ENCODE measurements at places on chromosomes 4 and X. TPM values are rescaled to one million over a fixed set of nuclear protein-coding genes. Genes with fewer than 3 reads are reported as not detected.

DNA sequence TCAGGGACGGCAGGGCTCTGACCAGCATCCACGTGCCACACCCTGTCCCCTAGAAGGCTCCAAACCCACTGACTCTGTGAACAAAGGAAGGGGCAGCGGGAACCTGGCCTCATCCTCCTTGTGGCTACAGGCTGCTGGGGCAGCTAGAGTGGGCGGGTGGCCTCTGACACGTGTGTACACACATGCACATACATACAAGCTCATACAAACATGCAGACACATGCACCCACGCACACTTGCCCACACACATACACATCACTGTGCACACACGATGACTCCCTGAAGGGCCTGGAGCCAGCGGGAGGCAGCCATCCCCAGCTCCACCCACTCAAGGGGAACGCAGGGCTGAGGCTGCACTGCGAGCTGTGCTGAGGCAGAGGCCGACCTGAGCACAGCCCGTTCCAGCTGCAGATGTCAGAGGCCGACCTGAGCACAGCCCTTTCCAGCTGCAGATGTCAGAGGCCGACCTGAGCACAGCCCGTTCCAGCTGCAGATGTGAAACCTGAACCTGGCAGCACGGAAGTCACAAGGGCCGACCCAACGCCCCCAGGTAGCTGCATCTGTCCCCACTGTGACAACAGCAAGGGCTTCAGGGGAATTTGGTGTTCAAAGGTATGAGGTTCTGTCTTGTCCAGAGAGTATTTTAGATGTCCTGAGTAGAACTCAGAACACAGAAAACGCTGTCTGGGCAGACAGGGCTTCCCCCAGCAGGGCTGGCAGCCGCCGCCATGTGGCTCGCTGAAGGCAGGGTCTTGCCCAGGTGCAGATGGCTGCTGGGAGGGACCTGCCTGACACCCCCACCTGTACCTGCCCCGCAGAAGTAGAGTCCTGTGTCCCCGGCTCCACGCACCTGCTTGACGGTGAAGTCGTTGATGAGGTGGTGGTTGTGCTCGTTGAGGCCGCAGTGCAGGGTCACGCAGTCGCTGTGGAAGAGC is 33.5 kb downstream of the CTBP1 start:
- DNase-seq = no peak

DNA sequence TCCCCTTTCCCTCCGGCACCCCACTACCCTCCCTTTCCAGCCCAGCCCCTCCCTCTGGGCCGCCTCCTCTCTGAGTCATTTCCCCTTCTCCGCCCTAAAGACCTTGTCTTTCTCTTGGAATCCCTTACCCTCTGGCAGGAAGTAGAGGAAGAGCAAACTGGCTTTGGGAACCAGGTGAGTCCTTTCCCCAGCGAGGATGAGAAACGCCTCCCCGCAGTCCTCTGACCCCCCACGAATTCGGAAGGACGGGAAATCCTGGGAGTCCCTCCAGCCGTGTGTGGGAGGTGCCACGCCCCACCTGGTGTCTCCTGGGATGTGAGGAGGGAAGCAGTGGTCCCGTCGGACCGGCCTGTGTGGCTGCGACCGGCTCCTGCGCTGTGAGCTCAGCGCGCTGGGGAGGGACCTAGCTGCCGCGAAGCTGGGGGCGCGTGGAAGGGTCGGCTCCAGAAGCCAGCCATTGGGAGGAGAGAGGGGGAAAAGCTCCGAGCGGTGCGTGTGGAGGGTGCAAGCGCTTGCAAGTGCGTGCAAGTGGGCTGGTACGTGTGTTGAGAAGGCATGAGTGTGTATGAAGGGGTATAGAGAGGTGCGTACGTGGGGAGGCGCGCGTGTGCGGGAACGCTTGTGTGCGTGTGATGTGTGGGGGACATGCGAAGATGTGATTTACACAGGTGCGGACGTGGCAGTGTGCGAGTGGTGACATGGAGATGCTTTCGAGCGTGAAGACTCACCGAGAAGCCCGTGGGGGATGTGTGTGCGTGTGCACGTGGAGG is 46.3 kb downstream of the TEX13B start:
- no peak for DNase-seq

- DNase-seq = no peak
Measured at GRCh38 chr4:73603271-73603710, 16.9 kb downstream of the RASSF6 start.

- no peak for DNase-seq
Measured at GRCh38 chr4:143539670-143540023, 26.1 kb downstream of the SMARCA5 start.

DNA sequence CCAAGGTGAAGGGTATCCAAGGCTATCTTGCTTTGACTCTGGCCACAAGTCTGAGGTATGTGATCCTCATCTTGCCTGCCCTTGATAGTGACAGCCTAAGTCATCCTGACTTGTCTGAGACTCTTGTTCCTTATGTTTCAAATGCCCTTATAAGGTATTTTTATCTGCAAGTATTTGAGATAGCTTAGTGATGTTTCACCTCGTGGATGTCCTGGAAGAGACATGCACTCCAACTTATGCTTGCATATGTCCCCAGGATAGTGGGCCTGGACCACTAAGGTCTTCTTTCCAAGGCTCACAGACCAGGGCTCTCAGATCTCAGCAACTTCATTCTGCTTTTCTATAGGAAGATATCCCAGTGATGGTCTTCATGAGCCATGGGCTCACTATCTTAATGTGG is 120.5 kb upstream of the WDR1 start:
- no peak for DNase-seq

DNA sequence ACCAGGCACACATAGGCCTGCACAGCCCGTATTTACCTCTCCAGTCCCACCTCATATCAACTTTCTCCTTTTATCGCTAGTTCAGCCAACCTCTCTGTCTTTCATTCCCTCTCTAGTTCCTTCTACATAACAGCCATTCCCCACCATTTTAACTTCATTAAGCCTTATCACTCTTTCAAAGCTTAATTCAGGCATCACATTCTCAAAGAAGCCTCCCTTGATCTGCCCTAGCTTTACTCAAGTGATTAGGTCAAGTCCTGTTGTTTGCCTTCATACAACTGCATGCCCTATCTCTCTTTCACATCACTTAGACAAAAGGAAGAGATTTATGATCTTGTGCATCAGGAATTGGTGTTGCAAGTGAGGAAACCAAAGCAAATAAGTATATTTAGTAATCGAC is 74.2 kb downstream of the ALPK1 start:
- no peak for DNase-seq

DNA sequence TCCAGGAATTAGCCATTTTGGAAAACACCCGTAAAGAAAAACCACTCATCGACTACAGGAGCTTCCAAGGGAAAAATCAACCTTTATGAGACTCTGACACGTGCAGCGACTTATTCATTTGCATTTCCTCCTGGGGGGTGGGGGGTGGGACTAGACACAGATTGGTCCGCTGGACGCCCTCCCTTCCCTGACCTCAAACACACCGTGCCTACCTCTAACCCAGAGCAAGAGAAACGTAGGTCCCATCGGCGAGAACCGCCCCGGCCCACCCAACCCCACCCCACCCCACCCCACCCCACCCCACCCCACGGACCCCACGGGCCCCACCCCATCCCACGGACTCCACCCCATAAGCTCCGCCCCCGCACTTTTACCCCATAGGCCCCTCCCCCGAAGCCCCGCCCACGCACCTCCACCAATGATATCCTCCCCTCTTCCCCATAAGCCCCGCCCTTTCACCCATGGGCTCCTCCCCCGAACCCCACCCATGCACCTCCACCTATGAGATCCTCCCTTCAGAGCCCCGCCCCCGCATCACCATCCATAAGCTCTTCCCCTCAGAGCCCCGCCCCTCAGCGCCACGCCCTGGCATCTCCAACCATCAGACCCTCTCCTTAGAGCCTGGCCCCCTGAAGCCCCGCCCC is 1.1 kb downstream of the GTPBP6 start:
- no peak for DNase-seq

GRCh38 chr4:84493092-84493850 is 5.8 kb downstream of the NKX6-1 start:
- DNase-seq = no peak

- DNase-seq = no peak
Measured at GRCh38 chr4:41639291-41639690, 101.3 kb downstream of the LIMCH1 start.

GRCh38 chr4:5942947-5943346 is 50.1 kb upstream of the CRMP1 start:
- no peak for DNase-seq

DNA sequence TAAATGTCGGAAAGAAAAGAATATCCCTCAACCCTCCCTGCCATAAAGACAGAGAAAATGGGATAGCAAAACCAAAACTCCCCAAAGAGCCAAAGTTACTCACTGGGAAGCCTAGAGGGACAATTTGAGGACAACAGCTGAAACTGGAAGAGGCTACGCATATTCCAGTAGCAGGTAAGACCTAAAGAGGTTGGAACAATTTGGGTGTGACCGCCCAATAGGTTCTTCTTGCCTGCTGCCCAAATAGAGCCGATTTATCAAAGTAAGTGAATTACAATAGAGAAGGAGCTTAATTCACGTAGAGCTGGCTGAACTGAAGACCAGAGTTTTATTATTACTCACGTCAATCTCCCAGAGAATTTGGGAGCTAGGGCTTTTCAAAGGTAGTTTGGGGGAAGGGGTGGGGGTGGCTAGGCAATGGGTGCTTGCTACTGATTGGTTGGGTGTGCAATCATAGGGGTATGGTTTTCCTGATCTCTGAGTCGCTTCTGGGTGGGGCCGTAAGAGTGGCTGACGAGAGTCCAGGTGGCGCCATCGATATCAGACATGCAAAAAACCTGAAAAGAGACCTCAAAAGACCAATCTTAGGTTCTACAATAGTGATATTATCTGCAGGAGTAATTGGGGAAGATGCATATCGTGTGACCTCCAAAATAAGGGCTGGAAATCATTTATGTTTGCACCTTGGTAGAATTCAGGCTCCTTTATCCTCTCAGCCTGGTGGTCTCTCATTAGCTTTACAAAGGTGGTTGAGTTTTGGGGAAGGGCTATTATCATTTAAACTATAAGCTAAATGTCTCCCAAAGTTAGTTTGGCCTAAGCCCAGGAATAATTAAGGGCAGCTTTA is 39.0 kb upstream of the SLC7A3 start:
- no peak for DNase-seq

DNA sequence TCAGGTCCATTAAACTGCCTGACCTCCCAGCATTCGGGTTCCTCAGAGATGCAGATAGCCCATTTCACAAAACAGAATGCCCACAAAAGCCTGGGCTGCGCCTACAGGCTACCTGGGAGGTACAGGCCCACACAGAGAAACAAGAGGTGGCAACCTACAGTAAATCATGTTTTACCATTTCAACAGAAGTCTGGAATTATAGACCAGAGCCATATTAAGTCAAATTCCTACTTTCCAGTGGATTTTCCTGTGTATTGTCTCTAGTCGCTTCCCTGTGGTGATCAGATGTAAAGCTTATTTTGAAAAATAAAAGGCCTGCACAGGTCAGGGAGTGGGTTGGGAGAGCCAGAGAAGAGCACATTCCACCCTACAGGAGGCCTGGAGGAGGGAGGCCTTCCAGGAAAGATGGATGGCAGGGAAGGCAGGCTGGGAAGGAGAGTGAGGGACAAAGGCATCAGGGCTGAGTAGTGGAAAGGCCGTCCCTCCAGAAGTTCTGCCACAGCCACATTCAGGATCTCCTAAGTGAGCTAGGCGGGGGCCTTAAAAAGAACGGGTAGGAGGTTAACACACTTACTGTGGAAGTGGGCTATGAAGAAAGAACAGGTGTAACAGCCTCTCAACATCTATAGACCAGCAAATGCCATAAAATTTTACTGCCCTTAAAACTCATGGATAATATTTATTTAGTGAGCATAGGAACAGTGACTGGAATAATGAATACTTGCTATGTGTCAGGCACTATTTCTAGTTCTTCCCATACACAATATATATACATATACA is 19.0 kb upstream of the USO1 start:
- no peak for DNase-seq

DNA sequence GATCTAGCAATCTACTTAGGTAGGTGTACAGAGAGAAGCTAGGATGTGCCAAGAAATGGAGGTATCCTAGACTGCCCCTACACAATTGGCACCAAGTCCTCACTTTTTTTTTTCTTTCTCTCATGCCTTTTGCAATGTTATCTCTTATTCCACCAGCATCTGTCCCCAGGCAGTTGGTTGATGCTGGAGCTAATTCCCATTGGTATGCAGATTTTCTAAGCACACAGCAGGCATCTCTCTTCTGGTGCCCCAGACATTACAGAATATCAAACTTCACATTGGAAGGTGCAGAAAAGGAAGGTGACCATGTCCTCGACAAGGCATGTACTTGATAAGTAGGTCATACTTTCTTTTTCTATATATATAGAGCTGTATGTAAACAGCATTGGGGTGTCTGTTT is 21.6 kb downstream of the LUZP4 start:
- no peak for DNase-seq

DNA sequence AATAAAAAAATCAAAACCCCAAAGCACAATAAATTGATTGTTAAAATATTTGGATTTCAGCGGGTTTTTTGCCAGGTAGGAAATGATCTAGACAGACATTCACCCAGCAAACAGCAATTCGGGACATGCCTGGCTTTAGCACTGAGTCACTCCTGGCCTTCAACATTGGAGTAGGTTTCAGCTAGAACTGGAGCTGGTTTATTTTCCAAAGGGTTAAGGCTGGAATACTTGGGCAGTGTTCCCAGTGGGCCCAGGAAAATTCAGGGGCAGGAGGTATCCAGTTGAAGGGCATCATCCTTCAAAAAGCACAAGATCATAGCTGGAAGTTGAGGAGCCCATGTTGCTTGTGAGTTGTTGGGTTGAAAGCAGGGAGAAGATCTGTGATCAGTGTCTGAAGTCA is 41.0 kb downstream of the TXLNG start:
- DNase-seq = no peak

- peak; percentile 86 for DNase-seq
Measured at GRCh38 chrX:65034668-65035445, 58.6 kb upstream of the ZC4H2 start.

GRCh38 chrX:41164449-41164848 is 79.2 kb downstream of the USP9X start:
- DNase-seq = no peak

DNA sequence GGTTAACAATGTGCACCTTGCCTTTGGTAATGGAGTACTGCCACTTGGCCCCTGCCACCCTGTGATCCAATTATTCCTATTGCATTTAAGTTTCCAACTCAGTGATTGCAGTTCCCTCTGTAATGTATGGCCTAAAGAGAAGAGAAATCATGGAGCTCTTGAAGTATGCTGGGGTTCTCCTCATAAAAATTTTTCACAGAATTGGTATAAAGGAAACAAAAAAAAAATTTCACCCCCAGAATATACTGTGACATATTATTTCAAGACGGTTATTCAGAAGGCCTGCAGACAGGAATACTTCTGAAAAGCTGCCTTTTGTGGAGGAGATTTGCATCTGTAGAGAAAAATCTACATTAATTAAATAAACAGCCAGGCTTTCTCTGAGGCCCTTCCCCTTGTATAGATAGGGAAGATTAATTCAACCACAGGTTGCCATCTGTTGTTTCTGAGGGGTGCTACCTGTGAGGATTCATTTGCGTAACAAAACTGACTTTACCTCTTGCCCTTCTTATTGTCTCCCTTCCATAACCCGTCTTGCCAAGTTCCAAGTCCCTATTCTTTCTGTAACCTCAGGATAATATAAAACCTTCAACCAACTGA is 94.8 kb upstream of the LANCL3 start:
- no peak for DNase-seq

GRCh38 chr4:130361616-130362015 is 1265.7 kb downstream of the C4orf33 start:
- no peak for DNase-seq

Gene CXorf58
- total RNA-seq = not detected

Gene DRD5
- not detected for total RNA-seq

Gene BTK
- total RNA-seq = 2.7 TPM

Gene ZIC3
- not detected for total RNA-seq

Gene PRRG3
- not detected for total RNA-seq

Gene TENM3
- total RNA-seq = not detected

Gene GRIPAP1
- total RNA-seq = 126 TPM

Gene TACC3
- total RNA-seq = 111 TPM

Gene NLGN3
- 4.4 TPM for total RNA-seq

Gene MAGEA9
- not detected for total RNA-seq

Gene ZCCHC12
- 0.17 TPM for total RNA-seq
